ENCODE measurements at places on chromosomes 5 and 9. TPM values are rescaled to one million over a fixed set of nuclear protein-coding genes. Genes with fewer than 3 reads are reported as not detected.

The SHISAL2B gene
- total RNA-seq: not detected

The RALGPS1 gene
- total RNA-seq: 1.6 TPM

The LECT2 gene
- not detected for total RNA-seq

The SQSTM1 gene
- total RNA-seq: 838 TPM

The WNK2 gene
- 6.0 TPM for total RNA-seq

The PRRT1B gene
- 0.30 TPM for total RNA-seq

The STPG3 gene
- total RNA-seq: not detected

The SPATA31D1 gene
- total RNA-seq: not detected
